NCI-H1105 treated with DMSO at 0.1 percent for 48 hours (cell line): ENCODE measurements at places on chromosomes 7 and 10.

DNA sequence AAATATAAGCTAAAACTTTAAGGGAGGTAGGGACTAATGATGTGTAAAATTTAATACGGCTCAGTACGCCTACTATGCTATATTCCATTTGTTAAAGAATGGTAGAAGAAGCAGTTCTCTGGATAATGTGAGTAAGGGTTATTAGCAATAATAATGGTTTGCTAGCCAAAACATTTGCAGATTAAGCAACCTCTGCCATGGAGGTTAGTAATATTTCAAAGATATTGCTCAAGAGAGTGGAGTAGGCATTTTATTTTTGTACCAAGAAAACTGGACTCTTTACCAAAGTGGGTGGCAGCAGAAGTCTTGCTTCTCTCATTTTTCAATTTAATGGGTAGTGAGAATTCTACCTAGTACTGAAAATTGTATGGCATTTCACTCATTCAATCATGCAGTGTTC is 158.9 kb upstream of the TMEM106B start:
- DNase-seq: no peak

- peak; percentile 18 for DNase-seq
These were observed 144.5 kb upstream of the POT1 start for GRCh38 chr7:125074141-125074540.

- peak; percentile 21 for DNase-seq
These were observed 160.0 kb downstream of the SLIT1 start for GRCh38 chr10:97025613-97026242.

GRCh38 chr10:48811917-48812316 is 127.2 kb downstream of the WDFY4 start:
- DNase-seq: no peak

GRCh38 chr10:6239213-6239991 is 36.7 kb downstream of the PFKFB3 start:
- no peak for DNase-seq

DNA sequence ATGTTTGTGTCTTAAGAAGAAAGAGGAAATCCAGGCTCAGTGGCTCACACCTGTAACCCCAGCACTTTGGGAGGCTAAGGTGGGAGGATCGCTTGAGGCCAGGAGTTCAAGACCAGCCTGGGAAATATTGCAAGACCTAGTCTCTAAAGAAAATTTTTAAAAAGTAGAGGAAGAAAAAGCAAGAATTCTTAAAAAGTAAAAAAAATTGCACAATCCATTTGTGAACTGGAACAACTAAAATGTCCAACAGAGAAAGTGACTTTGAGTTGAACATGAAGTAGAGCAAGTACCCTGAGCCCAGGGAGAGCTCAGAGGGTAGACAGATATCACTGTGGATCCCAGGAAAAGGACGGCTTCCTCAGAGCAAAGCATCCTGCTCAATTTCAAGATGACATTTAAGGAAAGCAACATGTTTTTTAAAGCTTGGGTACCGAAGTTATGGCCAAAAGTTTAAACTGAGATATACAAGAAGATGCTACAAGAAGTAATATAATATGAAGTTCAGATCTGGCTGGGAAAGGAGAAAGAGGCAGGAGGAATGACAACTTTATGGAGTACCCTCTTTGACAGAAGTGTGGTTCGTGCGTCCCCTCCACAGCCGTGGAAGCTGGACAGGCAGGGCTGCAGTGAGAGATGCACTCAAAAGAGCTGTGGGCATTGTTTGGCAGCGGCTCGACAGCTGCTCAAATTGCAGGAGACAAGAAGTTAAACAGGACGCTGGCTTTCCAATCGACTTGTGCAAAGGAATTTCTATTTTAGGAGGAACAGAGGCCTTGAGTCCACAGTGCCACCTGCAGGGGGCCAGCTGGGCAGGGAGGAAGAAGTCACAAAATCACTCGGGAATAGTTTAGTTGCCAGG is 201.3 kb downstream of the JCAD start:
- DNase-seq: no peak

- DNase-seq: no peak
These were observed 167.1 kb downstream of the ELMO1 start for GRCh38 chr7:37281368-37282092.

GRCh38 chr10:74056050-74056818 is 58.3 kb downstream of the VCL start:
- DNase-seq: no peak

DNA sequence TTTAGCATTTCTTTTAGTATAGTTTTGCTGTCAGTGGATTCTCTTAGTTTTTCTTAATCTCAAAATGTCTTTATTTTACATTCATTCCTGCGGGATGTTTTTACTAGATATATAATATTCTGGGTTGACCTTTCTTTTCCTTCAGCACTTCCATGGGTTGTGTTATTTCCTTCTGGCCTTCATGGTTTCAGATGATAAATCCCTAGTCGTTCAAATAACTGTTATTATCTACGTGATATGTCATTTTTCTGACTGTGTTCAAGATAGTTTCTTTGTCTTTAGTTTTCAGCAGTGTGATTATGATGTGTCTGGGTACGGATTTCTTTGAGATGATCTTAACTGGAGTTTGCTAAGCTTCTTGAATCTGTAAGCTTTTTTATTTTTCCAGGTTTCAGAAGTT is 75.7 kb upstream of the ELN start:
- no peak for DNase-seq

DNA sequence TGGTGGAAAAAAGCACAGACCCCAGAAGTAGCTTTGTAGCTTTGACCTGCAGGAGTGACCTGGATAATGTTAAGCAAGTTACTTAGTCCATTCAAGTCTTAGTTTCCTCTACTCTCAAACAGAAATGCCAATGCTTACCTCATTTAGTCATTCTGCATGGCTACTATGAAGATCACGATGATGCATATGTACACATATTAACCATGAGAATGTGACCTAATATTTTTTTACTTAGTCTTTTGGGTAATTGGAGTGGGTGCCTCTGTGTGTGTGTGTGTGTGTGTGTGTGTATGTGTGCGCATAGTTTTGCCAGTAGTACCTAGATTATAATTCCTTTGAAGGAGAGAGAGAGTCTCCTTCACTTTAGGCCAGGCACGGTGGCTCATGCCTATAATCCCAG is 95.8 kb downstream of the NRP1 start:
- no peak for DNase-seq

DNA sequence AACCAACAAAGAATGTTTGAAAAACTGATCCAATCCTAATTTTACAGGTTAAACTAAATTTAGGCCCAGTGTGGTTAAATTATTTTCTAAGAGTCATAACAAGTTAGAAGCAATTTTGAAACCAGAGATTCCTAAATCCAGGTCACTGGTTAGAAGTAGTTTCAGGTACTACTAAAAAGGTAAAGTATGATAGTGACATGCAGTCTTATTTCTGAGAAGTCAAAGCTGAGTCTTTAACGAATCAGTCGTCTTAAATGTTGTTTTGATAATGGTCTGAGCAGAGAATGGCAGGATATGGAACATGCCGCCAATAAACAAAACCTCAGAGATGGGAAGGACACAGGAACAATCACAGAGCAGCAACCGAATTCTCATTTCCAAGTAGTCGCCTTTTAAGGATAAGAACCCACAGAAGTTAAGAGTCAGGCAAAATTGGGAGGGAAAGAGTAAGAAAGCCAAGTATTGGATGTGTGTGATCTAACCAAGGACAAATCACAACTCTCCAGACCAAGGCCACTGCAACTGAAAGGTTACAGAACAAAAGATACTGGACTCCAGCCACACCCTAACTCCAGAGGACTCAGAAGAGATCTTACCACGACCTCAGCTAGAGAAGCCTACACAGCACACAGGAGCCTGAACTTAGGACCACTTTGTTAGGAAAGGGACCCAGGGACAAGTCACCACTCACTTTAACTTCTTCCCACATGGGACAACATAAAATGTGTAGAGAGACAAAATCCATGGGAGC is 19.7 kb downstream of the TMEM243 start:
- DNase-seq: no peak

DNA sequence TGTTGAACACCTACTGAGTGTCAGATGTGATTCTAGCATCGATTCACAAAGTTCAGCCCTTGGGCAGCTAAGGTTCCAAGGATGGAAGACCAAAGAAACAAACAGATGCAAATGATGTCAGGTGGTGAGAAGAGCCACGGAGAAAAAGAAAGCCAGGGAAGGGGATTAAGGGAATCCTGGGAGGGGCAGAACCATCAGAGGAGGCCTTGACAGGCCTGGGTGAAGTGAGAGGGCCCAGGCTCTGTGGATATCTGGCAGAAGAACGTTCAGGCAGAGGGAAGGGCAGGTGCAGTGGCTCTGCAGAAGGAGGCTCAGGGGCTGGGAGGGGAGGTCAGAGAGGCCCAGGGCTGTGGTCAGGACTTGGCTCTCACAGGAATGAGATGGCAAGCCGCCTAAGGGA is 90.4 kb downstream of the C10orf105 start:
- no peak for DNase-seq

DNA sequence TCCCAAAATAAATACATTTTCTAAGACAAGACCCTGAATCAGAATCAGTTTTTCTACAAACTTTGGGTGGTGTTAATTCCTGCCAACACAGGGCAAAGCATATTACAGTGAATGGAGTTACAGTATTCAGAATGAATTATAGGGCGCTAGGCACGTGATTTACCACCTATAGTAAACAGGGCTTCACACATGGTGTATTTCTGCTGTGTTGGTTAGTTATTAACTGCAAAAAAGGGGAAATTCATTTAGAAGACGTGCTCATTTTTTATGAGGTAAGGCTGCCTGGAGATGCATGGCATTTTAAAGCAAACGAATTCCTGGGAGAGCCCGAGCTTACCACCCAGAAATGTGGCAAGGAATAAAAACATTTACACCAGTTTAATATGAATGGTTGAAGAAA is 393.8 kb downstream of the LRMDA start:
- no peak for DNase-seq

DNA sequence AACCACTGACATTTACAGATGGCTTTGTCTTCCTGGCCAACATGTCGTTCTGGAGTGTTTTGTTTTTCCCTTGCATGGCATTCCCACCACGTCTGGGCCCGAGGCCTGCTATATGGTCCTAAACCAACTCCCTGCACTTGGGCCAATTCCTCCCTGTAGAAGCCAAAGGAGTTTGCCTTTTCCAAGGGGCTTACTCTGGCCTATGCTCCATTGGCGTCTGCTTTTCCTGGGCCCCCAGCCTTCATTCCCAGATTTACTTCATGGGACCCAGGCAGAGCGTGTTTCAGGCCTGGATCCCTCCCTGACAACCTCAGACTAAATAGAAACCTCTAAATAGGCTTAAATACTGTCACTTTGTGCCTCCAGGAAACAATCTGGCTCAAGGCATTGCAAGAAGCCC is 60.7 kb downstream of the MINDY4 start:
- no peak for DNase-seq

GRCh38 chr10:129764011-129764900 is 199.8 kb downstream of the EBF3 start:
- DNase-seq: no peak

DNA sequence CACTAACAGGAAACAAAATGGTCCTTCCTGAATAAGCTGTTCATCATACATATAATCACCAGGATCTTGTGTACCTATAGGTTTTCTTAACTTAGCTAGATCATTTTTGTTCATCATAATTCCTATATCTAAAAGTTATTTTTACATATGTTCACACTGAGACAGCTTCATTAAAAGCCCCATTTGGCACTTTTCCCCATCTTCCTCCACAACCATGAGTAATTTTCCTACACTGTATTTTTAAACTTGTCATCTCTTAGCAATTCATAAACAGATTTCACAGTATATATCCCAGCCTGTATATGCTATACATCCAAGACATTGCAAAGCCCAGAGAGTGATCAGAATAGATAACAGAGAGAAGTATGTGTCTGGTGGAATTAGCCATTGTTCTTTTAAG is 28.3 kb downstream of the ZNF365 start:
- no peak for DNase-seq

DNA sequence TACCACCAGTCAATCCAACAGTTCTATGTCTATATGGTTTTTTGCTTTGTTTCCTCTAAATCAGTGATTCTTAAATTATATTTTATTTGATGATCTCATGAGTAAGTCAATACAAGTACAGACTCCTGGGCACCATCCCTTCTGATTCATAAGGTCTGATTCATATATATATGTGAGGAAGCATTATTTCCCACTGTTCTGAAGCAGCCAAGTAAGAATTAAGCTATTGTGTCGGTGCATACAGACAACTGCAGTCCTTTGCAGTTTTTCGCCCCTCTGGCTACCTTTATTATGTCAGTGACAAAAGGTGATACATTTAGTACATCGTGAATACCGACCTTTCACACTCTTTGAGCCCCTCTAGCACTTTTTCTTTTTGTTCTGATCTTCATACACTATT is 1079.6 kb upstream of the C7orf33 start:
- DNase-seq: no peak

- DNase-seq: no peak
These were observed 255.2 kb downstream of the MDFIC start for GRCh38 chr7:115177103-115177502.

- DNase-seq: peak; percentile 52
These were observed 122.6 kb downstream of the KCND2 start for GRCh38 chr7:120395526-120396019.

GRCh38 chr10:95297402-95297801 is 6.6 kb upstream of the PDLIM1 start:
- DNase-seq: no peak

DNA sequence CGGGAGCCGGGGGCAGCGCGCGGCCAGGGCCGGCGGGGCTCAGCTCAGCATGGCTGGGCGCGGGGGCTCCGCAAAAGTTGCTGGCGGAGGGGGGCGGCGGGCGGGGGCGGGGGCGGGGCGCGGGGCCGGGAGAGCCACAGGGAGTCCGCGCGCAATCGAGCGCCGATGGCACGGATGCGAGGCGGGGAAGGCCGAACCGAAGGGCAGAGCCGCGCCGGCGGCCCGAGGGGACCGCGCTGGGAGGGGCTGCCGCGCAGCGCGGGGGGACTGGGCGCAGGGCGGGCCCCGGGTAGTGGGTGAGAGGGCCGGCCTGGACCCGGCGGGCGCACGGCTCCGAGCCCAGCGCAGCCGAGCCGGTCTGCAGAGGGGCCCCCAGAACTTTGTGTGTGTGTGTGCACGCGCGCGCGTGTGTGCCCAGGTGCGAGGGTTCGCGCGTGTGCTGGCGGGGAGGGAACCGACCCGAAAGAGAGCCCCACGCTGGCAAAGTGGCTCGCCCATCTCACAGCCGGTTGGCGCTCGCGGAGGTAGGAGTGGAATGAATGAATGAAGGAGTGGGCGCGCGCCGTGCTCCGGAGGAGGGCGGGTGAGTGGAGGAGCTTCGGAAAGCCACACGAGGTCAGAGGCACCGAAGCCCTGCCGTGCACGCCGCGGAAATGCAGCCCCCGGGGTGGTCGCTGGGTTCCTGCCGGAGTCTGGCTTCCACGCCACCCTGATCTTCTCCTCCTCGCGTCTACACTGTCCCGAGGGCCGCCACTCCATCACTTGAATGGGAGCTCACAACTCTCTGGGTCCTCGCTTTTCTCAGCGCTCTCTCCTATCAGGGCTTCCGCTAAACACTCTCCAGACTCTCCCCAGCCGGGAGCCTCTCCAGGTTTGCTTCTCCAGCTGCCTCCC is at the start of gene HIPK2:
TSS of gene HIPK2 (minus strand) at position 51 of the 894 bp plus-strand sequence. CDS start 375 bp downstream, outside the sequence.
- DNase-seq: peak; percentile 68

GRCh38 chr7:153087498-153087897 is 327.9 kb downstream of the ACTR3B start:
- peak; percentile 23 for DNase-seq
